Mammary microvascular endothelial cell (primary cell): ENCODE measurements at places on chromosomes 5 and 9. TPM values are rescaled to one million over a fixed set of nuclear protein-coding genes. Genes with fewer than 3 reads are reported as not detected.

PCDHAC1 gene
- total RNA-seq, result not detected in 2 replicates

PTPRD gene
- total RNA-seq, result 0.27 and 2.1 TPM in 2 replicates

IL7R gene
- total RNA-seq, result 1.8 and 3.8 TPM in 2 replicates

FREM1 gene
- under 0.01 TPM in 1 of 2 replicates, not detected in the other for total RNA-seq

PCDHGA3 gene
- total RNA-seq, result 0.13 and 0.49 TPM in 2 replicates

HTR4 gene
- total RNA-seq, result not detected in 2 replicates

ANKRD34B gene
- not detected in 2 replicates for total RNA-seq

RASGEF1C gene
- total RNA-seq, result not detected in 2 replicates

GPX8 gene
- total RNA-seq, result 90.3 and 102 TPM in 2 replicates

SOWAHA gene
- not detected in 2 replicates for total RNA-seq

CD180 gene
- total RNA-seq, result not detected in 2 replicates

TLE1 gene
- total RNA-seq, result 33.1 and 41.6 TPM in 2 replicates

STKLD1 gene
- total RNA-seq, result 0.49 TPM in 1 of 2 replicates, not detected in the other

P4HA2 gene
- total RNA-seq, result 51.8 and 57.9 TPM in 2 replicates

GCNT1 gene
- total RNA-seq, result 1.5 and 3.7 TPM in 2 replicates

IFNA2 gene
- total RNA-seq, result not detected in 2 replicates
